ENCODE measurements at places on chromosomes 4 and X. TPM values are rescaled to one million over a fixed set of nuclear protein-coding genes. Genes with fewer than 3 reads are reported as not detected.

GRCh38 chr4:25786497-25787065 lies 76.2 kb downstream of the SEL1L3 start:
- no peaks in the 10 kb centered on the region for H3K36me3 ChIP-seq
- no peaks in the 10 kb centered on the region for H3K4me1 ChIP-seq
- H3K27me3 ChIP-seq = no peaks in the 10 kb centered on the region

- peak overlapping the region; percentile 7 for H3K27ac ChIP-seq
- H3K4me1 ChIP-seq = no peaks in the 10 kb centered on the region
- H3K36me3 ChIP-seq = no peaks in the 10 kb centered on the region
Measured at GRCh38 chrX:108442901-108443464, 3.3 kb downstream of the COL4A5 start.

GRCh38 chr4:140098455-140099160 lies 55.4 kb downstream of the MAML3 start:
- H3K27me3 ChIP-seq = no peaks in the 10 kb centered on the region
- no peak for DNase-seq
- H3K4me1 ChIP-seq = no peaks in the 10 kb centered on the region
- H3K4me3 ChIP-seq = no peak overlapping the region

- no peaks in the 10 kb centered on the region for H3K4me1 ChIP-seq
- no peak for DNase-seq
- no peaks in the 10 kb centered on the region for H3K36me3 ChIP-seq
- peaks cover 4% of the 10 kb centered on the region for H3K27me3 ChIP-seq
- no peak overlapping the region for H3K27ac ChIP-seq
- H3K4me3 ChIP-seq = no peak overlapping the region
Measured at GRCh38 chrX:153857348-153857903, 27.1 kb upstream of the PDZD4 start.

DNA sequence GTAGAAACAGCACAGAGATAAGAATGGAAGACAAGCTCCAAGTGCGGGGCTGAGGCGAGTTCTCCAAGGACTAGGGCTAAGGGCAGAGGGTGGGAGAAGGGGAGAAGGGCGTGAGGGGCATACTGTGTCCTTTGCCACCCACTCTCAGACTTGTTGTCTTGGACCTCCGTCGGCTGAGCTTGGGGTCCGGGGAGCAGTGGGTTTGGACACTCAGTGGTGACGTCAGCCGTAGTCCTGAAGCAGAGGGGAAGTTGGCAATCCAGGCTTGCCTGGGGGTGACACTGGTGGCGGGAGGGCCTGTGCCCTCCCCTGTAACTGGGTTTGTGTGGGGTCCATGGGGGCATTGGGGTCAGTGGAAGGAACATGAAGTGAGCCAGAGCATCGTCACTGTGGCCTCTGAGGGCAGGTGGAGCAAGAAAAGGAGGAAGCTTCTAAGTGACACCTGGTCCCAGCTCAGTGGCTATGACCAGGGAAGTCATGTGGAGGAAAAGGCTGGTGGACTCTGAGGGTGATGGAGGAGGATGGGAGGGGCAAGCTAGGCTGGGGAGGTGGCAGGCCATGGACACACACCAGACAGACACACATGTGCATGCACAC lies 17.6 kb downstream of the CD99 start:
- no peaks in the 10 kb centered on the region for H3K4me1 ChIP-seq
- DNase-seq = no peak
- H3K36me3 ChIP-seq = no peaks in the 10 kb centered on the region
- no peak overlapping the region for H3K4me3 ChIP-seq

GRCh38 chrX:15881381-15881897 lies 26.8 kb upstream of the AP1S2 start:
- no peaks in the 10 kb centered on the region for H3K4me1 ChIP-seq
- H3K27ac ChIP-seq = no peak overlapping the region
- H3K4me3 ChIP-seq = no peak overlapping the region
- no peaks in the 10 kb centered on the region for H3K36me3 ChIP-seq
- DNase-seq = no peak

DNA sequence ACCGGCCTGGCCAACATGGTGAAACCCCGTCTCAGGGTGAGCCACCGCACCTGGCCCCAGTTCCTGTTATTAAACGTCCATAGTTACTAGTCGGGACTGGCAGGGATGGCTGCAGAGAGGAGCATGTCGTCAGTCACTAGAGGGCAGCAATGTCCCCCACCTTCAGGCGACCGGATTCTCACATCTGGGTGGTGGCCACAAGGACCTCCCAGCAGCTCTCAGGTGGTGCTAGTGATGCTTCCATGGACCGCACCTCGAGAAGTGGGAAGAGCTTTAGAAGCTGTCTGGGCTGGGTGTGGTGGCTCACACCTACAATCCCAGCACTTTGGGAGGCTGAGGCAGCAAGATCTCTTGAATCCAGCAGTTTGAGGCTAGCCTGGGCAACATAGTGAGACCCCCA lies 13.3 kb upstream of the IL3RA start:
- no peak overlapping the region for H3K27ac ChIP-seq
- H3K27me3 ChIP-seq = no peaks in the 10 kb centered on the region
- DNase-seq = no peak
- H3K4me3 ChIP-seq = no peak overlapping the region
- H3K36me3 ChIP-seq = no peaks in the 10 kb centered on the region
- H3K4me1 ChIP-seq = no peaks in the 10 kb centered on the region

- H3K36me3 ChIP-seq = no peaks in the 10 kb centered on the region
- no peaks in the 10 kb centered on the region for H3K4me1 ChIP-seq
- H3K27me3 ChIP-seq = no peaks in the 10 kb centered on the region
- peak overlapping the region; percentile 76 for H3K27ac ChIP-seq
- DNase-seq = no peak
Measured at GRCh38 chrX:49043987-49044281, 777 bp upstream of the TFE3 start.

DNA sequence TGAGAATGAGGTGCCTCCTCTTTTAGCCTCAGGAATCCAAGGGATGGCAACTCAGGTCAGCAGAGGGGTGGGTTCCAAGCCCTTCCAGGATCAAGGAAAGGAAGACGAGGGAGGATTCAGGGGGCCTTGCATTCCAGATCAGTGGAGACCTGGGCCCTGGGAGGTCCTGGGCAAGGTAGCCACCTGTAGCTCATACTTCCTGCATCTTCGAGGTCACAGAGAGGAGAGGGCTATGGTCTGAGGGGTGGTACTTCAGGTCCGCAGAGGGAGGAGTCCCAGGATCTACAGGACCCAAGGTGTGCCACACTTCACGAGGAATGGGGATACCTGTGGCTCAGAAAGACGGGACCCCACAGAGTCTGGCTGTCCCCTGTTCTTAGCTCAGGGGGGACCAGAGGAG lies 9.2 kb downstream of the MAGEA4 start:
- H3K4me1 ChIP-seq = no peaks in the 10 kb centered on the region
- no peaks in the 10 kb centered on the region for H3K36me3 ChIP-seq
- no peak for DNase-seq
- H3K27ac ChIP-seq = no peak overlapping the region
- H3K27me3 ChIP-seq = no peaks in the 10 kb centered on the region
- H3K4me3 ChIP-seq = no peak overlapping the region

GRCh38 chr4:145937971-145938611 lies 532 bp downstream of the ZNF827 start:
- H3K27ac ChIP-seq = peak overlapping the region; percentile 99

- no peaks in the 10 kb centered on the region for H3K36me3 ChIP-seq
- H3K27ac ChIP-seq = no peak overlapping the region
- H3K4me3 ChIP-seq = no peak overlapping the region
Measured at GRCh38 chrX:150159537-150159936, 203.6 kb upstream of the MAMLD1 start.

GRCh38 chr4:151097759-151098158 lies 1.7 kb upstream of the RPS3A start:
- no peaks in the 10 kb centered on the region for H3K36me3 ChIP-seq
- H3K27ac ChIP-seq = no peak overlapping the region
- no peaks in the 10 kb centered on the region for H3K27me3 ChIP-seq
- DNase-seq = no peak

GRCh38 chr4:26864899-26865298 lies 4.3 kb downstream of the STIM2 start:
- no peak overlapping the region for H3K4me3 ChIP-seq
- no peaks in the 10 kb centered on the region for H3K36me3 ChIP-seq
- H3K27me3 ChIP-seq = no peaks in the 10 kb centered on the region
- DNase-seq = no peak
- H3K27ac ChIP-seq = no peak overlapping the region

GRCh38 chrX:68950937-68951336 lies 122.1 kb downstream of the EFNB1 start:
- H3K27me3 ChIP-seq = no peaks in the 10 kb centered on the region
- no peak overlapping the region for H3K27ac ChIP-seq

- H3K27me3 ChIP-seq = no peaks in the 10 kb centered on the region
- H3K4me1 ChIP-seq = no peaks in the 10 kb centered on the region
- H3K36me3 ChIP-seq = no peaks in the 10 kb centered on the region
- no peak for DNase-seq
Measured at GRCh38 chrX:12949205-12949926, 25.5 kb upstream of the TMSB4X start.

Gene IRS4
- 0.77 TPM for total RNA-seq

Gene AFAP1
- total RNA-seq = 8.2 TPM

Gene VSIG1
- total RNA-seq = 0.37 TPM

Gene OTC
- 1.8 TPM for total RNA-seq

Gene GABRB1
- total RNA-seq = not detected

Gene OTOP1
- total RNA-seq = not detected
